ENCODE measurements at places on chromosomes 3 and 15.

GRCh38 chr3:126616931-126617330 lies 38.0 kb downstream of the TXNRD3 start:
- DNase-seq: no peak

- DNase-seq: no peak
These were observed 297.5 kb downstream of the UACA start for GRCh38 chr15:70465812-70466211.

- no peak for DNase-seq
These were observed 50.9 kb downstream of the TCF12 start for GRCh38 chr15:56969265-56969895.

- DNase-seq: no peak
These were observed 10.0 kb downstream of the ARMC8 start for GRCh38 chr3:138197058-138197457.

DNA sequence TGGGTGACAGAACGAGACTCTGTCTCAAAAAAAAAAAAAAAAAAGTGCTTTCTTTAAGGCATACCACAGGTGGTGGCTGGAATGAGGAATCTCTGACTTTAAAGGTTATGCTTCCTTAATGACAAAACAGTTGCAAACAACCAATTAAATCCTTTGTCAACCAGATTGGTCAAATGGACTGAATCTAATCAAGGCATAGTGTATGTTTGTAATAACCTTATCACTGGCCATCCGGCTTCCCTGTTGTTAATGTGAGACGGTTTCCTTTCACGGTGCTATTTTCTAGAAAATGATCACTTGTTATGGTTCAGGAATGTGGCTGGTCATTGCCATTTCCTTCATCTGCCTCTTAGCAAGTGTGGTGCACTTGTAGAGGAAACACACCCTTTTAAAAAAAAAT lies 75.9 kb downstream of the FLNB start:
- DNase-seq: no peak

DNA sequence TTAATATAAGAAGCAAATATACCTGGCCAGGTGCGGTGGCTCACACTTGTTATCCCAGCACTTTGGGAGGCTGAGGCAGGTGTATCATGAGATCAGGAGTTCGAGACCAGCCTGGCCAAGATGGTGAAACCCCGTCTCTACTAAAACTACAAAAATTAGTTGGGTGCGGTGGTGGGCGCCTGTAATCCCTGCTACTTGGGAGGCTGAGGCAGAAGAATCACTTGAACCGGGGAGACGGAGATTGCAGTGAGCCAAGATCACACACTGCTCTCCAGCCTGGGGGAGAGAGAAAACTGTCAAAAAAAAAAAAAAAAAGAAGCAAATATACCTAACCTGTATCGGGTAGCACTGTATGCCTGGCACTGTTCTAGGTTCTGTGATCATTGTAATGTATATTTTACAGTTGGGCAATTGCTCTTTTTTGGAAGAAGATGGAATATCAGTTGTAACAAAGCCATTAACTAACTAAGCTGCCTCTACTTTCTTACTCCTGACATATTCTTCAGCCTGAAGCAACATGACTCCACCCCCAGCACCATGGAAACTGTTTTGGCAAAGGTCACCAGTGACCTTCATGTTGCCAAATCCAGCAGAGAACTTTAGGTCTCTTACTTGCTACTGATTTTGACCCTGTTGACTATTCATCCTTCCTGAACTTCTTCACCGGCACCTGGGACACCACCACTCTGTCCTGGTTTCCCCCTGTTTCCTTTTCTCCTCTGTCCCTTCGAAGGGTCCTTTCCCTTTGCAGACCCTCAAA lies 203.8 kb downstream of the RPLP1 start:
- no peak for DNase-seq

GRCh38 chr3:47434849-47435248 lies 40.9 kb downstream of the SCAP start:
- DNase-seq: no peak

DNA sequence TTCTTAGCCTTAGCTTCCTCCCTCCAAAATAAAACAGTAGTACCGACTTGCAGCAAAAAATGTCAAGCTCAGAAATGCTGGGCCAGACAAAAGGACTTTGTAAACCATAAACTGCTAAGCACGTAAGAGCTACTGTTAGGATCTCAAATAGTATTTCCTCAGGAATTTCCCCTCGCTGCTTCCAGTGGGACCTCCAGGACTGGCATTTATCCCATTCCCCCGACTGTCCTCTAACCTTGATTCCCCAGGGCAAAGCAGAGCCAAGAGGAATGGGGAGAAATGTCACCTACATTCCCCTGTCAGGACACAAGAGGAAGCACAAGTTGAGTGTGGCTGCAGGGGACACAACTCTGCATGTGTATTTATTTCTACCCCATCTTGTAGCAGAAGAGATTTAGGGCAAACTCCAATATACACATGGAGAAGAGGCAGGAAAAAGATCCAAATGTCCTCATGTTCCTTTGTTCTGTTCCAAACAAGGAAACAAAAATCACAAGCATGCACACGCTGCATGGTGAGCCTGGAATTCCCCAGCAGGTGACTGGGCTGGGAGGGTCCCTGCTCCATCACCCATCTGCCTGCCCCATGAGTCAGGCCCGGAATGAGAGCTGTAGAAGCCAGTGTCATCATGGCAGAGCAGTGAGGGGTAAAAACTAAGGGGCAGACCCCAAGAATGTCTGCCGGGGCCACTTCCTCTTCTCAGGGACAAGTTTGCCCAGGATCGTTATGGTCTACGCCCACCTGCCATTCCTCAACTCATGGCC lies 4.2 kb downstream of the STOML1 start:
- no peak for DNase-seq
